Mesenteric fat pad (tissue), 1 donor: ENCODE measurements at places on chromosomes 5 and 9.
A peak's percentile ranks its signal among the peaks of the same experiment; 100 is the strongest.

DNA sequence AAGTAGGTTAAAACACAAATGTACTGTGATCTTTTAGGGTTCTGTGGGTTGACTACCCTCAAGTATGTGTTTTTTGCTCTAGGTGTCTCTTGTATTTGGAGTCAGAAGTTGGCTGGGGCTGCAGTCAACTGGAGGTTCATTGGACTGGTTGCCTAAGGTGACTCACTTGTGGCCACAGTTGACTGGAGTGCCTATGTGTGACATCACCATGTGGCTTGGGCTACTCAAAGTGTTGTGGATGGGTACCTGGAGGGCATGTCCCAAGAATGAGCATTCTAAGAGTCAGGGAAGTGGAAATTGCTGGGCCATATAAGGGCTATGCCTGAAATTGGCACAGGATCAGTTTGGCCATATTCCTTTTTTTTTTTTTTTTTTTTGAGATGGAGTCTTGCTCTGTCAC, 27.4 kb downstream of the SNX30 start:
- no peak for DNase-seq

- no peak for DNase-seq
These were observed 64.5 kb downstream of the ARSB start for GRCh38 chr5:78920604-78921003.

DNA sequence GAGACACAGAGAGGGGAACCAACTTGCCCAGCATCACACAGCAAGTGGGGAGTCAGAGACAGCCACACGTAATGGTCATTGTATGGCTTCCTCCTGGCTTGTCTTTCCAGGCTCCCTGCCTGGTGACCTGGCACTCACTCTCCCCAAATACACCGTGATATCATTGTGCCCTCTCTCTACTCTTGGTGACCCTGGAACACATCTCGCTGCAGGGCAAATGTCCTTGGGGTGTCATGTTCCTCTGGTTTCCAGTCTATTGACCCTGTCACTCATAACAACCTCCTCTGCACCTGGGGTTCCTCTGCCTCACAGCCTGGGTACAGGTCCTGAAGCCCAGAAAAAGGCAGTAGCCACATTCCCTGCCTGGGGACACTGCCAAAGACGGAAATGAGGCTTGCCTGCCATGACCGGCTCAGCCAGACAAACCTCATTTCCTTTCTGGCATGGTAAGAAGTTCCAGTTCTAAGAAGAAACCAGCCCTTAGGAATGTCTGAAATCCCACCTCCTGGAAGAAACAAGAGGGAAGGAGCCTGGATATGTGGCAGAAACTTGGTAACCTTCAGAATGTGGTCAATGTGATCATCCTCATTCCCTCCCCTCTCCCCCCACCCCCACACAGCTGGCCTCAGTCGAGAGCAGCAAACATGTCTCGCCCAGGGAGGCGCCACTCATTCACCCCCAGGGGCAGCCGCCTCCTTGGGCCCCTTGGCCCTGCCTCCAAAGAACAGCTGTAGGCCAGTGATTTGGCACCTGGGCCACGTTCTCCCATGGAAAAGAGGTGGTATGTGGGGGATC, 30.6 kb upstream of the SMU1 start:
- DNase-seq: no peak

- no peak for DNase-seq
These were observed 662.7 kb upstream of the RGMB start for GRCh38 chr5:98110791-98111190.

DNA sequence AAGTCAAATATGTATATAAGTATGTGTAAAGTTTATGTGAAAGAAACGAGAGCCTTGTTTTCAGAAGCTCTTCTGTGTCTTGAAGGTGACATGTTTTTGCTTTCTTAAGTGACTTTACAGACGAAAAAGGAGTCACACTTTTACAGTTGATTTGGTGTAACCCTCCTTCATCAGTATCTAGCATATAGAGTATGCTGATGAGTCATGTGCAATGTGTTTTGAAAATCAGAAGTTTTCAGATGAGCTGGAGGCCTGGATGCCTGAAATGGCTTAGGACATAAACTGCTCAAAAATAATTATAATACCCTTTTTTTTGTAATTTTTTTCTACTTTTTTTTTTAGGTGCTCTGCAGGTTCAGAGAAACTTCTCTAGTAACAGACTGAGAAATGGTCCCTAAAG, 209.5 kb downstream of the CD180 start:
- DNase-seq: no peak

DNA sequence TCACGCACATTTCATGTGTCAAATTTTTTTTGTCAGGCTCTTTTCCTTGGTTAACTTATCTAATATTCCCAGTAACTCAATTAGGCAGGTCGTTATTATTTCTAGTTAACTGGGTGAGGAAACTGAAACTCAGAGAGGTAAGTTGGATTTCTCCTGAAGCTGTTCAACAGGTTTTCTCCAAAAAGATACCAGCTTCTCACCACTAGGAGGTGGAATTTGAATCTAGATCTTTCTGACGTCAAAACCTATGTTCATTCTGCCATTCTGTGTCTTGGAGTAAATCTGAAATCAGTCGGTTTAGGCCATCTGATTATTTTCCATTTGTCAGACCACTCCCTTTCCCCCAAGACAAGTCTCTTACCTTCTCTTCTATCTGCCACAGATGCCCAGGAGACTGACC, 572.9 kb downstream of the ACTL7B start:
- no peak for DNase-seq

DNA sequence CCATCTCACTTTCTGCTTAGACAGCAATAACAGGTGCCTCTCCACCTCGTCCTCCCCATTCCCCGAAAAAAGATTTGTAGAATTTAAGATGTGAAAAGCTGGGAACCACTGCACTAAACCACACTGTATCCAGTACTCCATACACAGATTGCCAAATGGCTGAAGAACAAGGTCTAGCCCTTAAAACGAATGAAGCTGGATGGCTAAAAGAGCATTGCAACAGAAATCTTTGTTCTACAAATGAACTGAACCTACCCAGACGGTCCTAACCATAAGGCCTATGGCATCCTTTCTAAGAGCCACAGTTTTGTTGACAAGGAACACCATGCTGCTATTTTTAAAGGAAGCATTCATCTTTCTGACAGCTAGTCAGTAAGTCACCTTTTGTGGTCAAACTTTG, 152.3 kb downstream of the TTC39B start:
- DNase-seq: no peak

DNA sequence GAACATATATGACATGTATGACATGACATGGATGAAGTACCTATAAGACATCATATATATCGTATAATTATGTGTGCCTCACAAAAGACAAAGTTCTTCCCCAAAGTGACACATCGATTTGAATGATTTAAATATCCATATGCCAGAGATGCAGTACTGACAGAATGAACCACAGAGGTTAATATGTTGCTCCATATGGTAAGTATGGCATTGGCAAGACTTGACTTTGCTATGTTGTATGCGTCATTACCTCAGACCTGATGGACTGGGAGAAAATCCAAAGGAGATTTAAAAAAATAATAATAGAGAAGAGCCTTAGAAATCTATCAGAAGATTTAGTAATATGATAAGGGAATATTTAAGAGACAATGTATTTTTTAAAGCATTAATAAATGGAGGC, 263.2 kb downstream of the PJA2 start:
- no peak for DNase-seq

- no peak for DNase-seq
These were observed 132.1 kb downstream of the COX7C start for GRCh38 chr5:86749841-86750240.

- DNase-seq: no peak
These were observed 274.2 kb upstream of the TARS1 start for GRCh38 chr5:33166522-33166921.

DNA sequence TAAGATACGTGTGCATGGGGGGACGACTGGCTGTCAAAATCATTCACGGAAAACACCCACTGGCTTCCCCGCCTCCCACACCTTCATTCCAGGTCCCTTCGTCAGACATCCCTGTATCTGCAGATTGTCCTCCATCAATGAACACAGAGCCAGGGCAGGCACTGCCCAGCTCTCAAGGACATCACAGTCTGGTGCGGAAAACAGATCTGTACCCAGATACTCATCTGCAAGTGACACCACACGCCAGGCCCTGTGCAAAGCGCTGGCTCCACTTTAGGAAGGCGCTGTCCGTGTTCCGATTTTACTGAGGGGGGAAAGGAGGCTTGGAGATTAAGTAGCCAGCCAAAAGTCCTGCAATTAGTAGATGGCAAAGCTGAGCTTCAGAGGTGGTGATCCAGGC, 72.3 kb downstream of the OLFM1 start:
- DNase-seq: no peak

- peak; percentile 93 for DNase-seq
These were observed 586 bp upstream of the FCHO2 start for GRCh38 chr5:72955143-72955767.

DNA sequence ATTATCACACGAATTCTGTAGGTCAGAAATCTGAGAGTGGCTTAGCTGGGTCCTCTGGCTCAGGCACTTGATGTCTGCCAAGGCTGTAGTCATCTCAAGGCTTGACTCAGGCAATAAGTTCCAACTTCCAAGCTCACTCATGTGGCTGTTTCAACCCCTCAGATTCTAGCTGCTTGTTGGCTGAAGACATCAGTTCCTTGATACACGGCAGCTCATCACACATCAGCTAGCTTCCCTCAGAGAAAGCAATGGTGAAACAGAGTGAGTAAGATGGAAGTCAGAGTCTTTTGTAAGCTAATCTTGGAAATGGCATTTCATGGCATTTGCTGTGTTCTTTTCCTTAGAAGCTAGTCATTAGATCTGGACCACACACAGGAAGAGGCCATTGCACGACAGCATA, 204.2 kb upstream of the PTGER4 start:
- DNase-seq: no peak
